ENCODE measurements at places on chromosomes 12 and 14.

GRCh38 chr14:102667703-102668102 is 75.3 kb downstream of the RCOR1 start:
- no peak for DNase-seq

DNA sequence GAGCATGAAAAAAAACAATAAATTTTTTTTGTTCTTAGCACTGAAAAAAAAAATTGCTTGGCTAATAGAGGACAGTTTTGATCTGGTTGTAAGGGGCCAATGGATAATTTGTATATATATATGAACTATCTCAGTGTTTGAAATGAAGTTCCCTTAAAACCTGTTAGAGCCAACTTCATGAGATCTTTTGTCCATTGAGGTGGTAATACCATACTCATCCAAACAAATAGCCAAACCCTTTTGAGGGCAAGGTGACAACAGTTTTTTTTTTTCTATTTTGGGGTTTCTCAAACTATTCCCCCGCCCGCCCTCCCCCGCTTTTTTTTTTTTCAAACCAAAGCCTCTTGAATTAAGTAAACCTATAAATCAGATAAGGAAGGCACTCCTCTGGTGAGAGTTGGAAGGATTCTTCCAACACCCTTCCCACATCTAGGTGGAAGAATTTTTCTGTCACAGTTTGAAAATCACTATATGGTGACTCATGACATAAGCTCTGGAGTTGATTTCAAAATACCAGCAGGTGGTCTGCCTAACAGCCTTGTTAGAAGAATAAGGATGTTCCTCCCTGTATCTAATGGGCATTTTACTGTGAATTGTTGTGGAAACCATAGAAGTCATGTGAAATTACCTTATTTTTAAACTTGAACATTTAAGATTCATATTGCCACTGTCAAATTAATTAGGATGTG is 10.2 kb downstream of the ARHGAP5 start:
- DNase-seq, result no peak

- DNase-seq, result no peak
These were observed 75.9 kb downstream of the CCDC92 start for GRCh38 chr12:123896767-123897166.

GRCh38 chr12:26874501-26875296 is 41.7 kb upstream of the ITPR2 start:
- DNase-seq, result no peak

DNA sequence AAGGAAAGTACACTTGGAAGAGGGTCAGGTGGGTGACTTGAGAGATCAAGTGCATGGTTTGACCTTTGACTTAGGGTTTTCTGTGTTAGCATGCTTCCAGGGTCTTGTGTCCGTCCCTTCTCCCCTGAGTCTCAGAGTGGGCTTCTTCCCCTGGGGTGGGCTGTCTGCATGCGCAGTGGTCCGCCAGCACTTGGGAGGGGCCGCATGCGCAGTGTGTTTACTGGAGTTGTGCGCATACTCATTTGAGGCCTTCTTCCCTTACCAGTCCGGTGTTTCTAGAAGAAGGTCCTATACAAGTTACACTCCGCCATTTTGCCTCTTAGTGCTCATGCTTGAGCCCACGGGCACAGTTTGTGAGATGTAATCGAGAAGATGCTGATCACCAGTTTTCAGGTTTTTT is 58.5 kb downstream of the RIN3 start:
- DNase-seq, result no peak

Measured in right atrium auricular region (tissue), 2 donors.